ENCODE measurements at places on chromosomes 2 and 18. TPM values are rescaled to one million over a fixed set of nuclear protein-coding genes. Genes with fewer than 3 reads are reported as not detected.

DNA sequence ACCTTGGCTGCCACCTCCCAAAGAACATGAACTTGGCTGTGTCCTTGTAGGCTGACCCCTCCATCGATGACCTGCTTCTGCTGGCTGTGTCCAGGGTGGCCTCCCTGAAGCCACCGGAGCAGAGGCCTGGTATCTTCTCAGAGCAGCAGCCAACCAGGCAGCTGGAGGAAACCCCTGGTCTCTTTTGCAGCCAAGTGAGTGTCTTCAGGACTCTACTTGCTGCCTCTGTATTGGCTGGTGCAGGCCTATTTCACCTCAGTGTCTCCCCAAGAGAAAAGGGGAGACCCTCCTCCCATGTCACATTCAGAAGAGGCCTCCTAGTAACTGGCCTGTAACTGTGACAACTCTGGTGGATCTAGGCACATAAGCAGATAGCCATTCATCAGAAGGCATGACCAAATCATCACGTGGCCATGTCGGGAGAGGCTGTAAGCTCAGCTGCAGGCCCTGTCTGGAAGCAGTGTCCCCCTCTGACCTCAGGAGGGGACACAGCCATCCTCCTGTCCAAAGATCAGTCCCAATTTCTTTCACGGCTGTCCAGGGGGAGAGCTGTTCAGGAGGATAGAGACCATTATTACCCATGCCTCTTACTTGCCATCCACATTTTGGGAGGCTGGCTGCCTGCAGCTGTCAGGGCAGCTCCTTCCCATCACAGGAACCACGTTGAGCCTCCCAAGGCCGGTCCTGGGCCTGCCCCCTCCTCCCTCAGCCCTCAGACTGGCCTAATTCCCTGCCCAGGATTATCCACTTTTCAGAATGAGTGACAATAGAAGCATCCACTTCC, 20.9 kb upstream of the ROCK2 start:
- DNase-seq, result no peak

GRCh38 chr2:47560107-47560819, 157.3 kb downstream of the MSH2 start:
- no peak for DNase-seq

MEP1B gene
- total RNA-seq, result not detected

- no peak for DNase-seq
Observed at GRCh38 chr18:36821681-36822080, 7.1 kb downstream of the TPGS2 start.

EFEMP1 gene
- not detected for total RNA-seq

Data from CD4-positive, alpha-beta T cell (primary cell).